ENCODE measurements at places on chromosomes 13 and 19.

GRCh38 chr13:22060187-22060586, 389.3 kb downstream of the FGF9 start:
- no peak for DNase-seq

DNA sequence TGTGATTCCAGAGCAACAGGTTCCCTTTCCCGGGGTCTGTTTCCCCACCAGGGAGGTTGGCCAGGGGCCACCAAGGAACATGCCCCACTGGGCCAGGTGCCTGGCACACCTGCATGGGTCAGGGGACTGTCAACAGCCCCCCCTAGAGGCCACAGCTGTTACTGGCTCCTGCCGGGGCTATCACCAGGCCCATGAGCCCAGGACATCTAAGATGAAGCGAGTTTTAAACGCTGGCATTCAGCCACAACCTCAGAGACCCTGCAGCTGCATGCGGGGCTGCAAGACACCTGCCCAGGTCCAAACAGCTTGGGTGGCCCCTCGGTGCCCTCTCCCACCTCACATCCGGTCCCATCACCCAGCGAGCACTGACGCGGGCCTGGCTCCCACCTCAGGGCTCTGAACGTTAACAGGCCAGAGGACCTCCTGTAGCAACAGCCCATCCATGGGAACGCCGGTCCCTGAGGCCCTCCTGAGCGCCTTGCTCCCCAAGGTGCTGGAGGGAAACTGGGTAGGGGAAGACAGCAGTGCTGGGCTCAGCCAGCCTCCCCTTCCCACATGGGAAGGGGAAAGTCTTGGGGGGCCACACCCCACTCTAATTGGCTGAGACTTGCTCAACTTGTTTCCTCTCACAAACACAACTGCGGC, 12.0 kb downstream of the KHSRP start:
- DNase-seq, result no peak

DNA sequence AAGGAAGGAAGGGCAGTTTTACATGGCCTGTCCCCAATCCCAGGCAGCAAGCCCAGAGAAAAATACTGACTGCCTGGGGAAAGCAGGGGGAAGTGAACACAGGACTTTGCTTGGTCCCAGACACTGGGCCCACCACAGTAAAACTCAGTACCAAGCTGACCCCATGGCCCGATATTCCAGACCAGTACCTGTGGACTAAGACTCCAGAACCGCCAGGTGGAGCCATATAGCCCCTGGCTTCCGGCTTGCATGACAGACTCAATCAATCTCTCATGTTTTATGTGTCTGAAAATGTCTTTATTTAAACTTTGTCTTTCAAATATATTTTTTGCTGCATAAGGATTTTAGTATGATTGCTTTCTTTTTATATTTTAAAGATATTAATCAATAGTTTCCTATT, 767.9 kb upstream of the SLITRK6 start:
- no peak for DNase-seq

- no peak for DNase-seq
Measured at GRCh38 chr13:101536079-101536478, 83.6 kb downstream of the ITGBL1 start.

- no peak for DNase-seq
Measured at GRCh38 chr13:98519976-98520375, 56.9 kb downstream of the STK24 start.

GRCh38 chr19:51693260-51693659, at the start of gene SPACA6:
SPACA6 (plus strand) TSS chr19:51693330; CDS start chr19:51693527, 197 bp downstream.
- DNase-seq, result no peak
